ENCODE measurements at places on chromosomes 1 and 21.

- no peak for DNase-seq
These were observed 111.6 kb downstream of the SIPA1L2 start for GRCh38 chr1:232518349-232518748.

DNA sequence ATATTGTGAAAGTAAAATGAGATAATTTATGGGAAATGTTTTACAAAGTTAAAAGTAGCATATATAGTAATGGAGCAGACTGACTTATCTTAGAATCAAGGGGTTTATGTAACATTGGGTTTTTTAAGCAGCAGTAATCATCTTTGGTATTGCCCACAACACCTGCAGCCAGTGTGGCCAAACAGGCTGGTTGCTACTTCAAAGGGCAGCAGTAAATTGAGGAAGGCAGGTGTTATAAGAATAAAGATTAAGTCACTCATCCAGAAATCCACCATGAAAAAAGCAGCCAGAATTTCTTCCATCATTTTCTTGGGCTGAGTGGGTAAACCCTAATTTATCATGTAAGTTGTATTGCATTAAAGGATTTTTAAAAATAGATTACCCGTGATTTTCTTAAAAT lies 16.7 kb downstream of the DYNLT5 start:
- DNase-seq = no peak

- DNase-seq = peak; percentile 41
These were observed 545.2 kb downstream of the LTN1 start for GRCh38 chr21:28447462-28447861.

GRCh38 chr1:19582318-19582717 lies 61.8 kb upstream of the NBL1 start:
- DNase-seq = peak; percentile 45

DNA sequence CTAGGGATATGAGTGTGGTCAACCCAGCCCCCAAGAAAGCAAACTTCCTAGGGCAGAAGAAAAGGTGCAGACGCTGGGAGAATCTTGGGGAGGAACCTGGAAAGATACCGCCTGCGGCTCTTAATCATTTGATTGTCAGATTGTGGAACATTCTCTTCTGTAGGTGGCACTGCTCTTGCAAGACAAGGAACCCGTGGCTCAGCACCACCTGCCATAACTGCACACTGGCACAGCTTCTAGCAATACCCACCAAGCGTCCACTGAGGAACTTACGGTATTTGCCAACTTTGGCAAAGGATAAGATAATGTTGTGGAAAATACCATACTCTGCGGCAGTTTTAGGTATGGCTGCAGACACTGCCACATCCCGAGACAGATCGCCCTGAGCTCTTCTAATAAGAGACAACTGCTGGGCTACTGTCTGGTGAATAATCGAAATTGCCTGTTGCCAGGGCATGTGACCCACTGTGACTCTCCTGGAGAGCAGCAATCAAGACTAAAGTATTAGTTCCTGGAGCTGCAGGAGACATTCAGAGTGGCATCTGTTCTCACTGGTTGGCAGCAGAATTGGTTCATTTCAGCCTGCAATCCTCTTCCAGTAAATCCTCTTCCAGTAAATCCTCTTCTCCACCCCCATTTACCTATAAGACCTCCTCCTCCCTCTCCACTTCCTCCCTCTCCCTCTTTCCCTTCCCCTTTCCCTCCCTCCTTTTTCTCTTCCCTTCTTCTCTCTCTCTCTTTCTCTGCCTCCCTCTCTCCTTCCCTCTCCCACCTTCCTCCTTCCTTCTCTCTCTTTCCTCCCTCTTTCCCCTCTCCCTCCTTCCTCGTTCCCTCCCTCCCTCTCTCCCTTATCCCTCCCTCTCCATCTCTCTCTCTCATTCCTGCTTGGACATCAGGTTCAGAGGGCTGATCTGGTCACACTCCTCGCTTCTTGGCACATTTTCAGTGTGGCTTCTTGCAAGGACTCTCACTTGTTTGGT lies 49.7 kb upstream of the B3GALT5 start:
- no peak for DNase-seq

Measured in foreskin fibroblast (primary cell).